ENCODE measurements at places on chromosomes 4 and X.

GRCh38 chr4:81352446-81352835 lies 119.3 kb downstream of the RASGEF1B start:
- no peak for DNase-seq

DNA sequence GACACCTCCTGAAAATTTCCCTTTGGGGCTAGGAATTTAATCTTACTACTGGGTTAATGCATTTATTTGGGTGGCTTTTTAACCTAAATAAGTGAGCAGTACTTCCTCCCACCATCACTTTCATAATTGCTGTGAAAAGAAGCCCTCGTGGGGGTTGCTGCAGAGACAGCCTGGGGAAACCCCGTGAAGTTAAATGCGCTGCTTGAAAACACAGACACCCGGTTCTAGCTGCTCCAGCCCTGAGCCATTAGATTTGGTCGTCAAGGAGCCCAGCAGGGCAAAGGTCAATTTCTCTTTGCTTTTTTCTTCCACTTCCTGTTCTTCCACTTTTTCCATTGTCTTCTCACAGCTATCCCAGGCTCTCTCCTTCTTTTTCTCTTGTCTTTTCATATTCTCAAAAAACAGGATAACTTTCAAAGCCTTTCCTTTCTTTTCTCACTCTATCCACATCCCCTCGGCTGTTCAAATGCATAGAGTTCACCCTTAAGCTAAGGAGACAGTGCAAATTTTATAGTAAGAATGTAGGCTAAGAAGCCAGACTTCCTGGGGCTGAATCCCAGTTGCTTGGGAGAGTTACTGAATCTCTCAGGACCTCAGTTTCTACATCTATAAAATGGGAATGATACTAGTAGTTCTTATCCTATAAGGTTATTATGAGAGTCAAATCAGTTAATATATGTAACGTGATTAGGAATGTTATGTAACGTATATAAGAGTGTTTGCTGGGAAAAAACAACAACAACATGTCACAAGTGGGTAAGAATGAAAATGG lies 91.5 kb upstream of the ZNF827 start:
- DNase-seq = no peak

DNA sequence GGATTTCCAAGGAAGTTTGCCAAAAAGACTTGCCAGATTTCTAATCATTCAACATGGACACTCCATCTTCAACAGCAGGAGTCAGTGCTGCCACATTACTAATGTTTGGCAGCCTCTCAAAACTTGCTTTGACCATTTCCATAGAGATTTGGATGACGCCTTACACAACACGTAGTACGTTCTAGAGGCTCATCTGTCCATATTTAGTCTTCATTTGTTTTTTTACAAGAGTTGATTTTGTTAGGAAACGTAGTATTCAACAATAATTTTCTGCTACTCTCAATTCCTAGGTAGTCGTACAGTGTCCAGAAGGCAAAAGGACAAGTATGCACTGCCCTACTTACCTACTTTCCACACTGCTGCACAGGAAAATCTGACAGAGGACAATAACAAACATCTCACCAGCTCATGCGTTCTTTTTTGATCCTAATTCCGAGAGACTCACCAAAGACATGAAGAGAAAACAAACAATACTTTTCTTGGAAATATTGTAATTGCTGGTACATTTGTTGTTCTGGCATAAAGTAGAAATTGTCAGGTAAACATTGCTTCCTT lies 117.3 kb downstream of the SNCA start:
- DNase-seq = no peak

- DNase-seq = peak; percentile 56
Observed at GRCh38 chr4:128468123-128468989, 180.7 kb upstream of the PGRMC2 start.

- peak; percentile 82 for DNase-seq
Observed at GRCh38 chrX:47482512-47483305, at the start of gene ZNF41. ZNF41 (minus strand) TSS chrX:47483222; CDS start chrX:47467481, 15,741 bp downstream.

GRCh38 chr4:37981844-37982720 lies 21.9 kb downstream of the PTTG2 start:
- DNase-seq = peak; percentile 56

GRCh38 chr4:53785996-53786395 lies 194.7 kb upstream of the LNX1 start:
- DNase-seq = no peak

- DNase-seq = no peak
Observed at GRCh38 chrX:132508834-132509233, 20.0 kb upstream of the MBNL3 start.

GRCh38 chr4:48722509-48723446 lies 57.3 kb downstream of the FRYL start:
- no peak for DNase-seq

GRCh38 chr4:110088670-110089069 lies 109.7 kb downstream of the ELOVL6 start:
- DNase-seq = no peak

GRCh38 chr4:145266881-145267280 lies 86.5 kb upstream of the OTUD4 start:
- DNase-seq = no peak

DNA sequence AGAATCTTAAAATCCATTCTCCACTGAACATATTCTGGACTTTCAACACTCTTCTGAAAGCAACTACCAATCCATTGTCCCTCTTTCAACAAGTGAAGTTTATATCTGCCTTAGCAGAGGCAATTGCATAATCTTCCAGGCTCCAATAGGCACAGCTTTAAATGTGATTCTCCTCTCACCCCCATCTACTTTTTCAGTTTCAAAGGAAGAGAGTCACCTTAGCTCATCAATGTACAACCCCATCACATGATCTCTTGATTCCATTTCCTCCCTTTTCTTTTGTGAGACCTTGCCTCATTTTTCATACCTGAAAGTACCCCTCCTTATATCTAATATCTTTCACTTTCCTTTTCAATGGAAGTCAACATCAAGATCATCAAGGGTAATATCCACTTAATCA lies 921.7 kb upstream of the EPHA5 start:
- no peak for DNase-seq

GRCh38 chrX:107711521-107712181 lies 63.9 kb downstream of the TSC22D3 start:
- DNase-seq = no peak

- DNase-seq = no peak
Observed at GRCh38 chrX:148185631-148186030, 204.5 kb downstream of the FMR1NB start.

DNA sequence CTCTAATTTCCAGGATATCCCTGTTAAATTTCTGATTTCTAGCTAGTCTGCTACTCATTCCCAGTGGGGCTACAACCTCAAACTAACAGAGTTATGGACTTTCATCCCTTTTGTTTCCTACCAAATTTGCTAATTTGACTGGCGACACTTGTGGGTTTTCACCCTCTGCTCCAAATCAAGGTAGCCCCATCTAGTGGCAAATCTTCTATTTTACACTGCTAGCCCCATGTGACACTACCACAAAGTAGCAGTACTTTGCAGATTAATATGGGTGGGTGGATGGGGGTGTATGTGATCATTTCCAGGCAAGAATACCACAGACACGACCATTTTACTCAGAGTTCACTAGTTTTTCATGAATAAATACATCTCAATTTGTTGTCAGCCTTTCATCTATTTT lies 150.3 kb downstream of the MSL3 start:
- DNase-seq = no peak

- no peak for DNase-seq
Observed at GRCh38 chrX:123223859-123224258, 39.8 kb downstream of the GRIA3 start.

DNA sequence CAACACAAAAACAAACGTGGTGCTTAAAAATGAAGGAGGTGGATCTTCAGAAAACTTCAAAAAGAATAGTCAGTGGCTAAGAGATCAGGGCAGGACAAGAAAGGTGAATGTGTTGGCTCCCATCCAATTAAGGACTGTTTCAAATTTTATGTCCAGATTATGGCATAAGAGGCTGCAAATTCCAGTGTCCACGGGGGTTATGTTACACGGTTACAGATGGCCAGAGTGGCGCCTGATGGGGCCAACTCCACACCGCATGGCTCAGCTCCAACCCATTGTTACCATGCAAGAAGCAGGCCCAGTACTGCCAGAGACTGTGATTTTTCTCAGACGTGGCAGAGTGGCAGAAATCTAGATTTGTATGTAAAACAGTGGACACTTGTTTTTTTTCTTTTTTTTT lies 168.4 kb upstream of the TENM3 start:
- no peak for DNase-seq

DNA sequence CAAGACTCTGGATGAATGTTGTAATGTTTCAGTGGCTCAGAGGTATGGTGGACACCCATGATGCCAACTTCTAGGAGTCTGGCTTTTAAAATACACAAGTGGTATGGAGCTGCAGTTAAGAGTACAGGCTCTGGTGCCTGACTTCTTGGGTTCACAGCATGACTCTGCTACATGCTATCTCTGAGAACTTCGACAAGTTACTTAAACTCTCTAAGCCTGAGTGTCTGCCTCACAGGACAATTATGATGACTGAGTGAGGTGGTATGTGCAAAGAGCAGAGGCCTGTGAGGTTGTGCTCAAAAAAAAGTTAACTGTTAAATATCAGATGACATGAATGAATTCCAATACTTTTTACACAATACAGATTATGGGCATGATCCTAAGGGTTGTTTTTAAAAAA lies 90.9 kb upstream of the SRD5A3 start:
- no peak for DNase-seq

- DNase-seq = no peak
Observed at GRCh38 chr4:157271166-157271869, 50.8 kb downstream of the GRIA2 start.

- no peak for DNase-seq
Observed at GRCh38 chr4:126023896-126024295, 709.1 kb downstream of the FAT4 start.

GRCh38 chrX:55908661-55909212 lies 191.2 kb downstream of the RRAGB start:
- peak; percentile 20 for DNase-seq

GRCh38 chr4:128068918-128069317 lies 7.8 kb downstream of the LARP1B start:
- no peak for DNase-seq

DNA sequence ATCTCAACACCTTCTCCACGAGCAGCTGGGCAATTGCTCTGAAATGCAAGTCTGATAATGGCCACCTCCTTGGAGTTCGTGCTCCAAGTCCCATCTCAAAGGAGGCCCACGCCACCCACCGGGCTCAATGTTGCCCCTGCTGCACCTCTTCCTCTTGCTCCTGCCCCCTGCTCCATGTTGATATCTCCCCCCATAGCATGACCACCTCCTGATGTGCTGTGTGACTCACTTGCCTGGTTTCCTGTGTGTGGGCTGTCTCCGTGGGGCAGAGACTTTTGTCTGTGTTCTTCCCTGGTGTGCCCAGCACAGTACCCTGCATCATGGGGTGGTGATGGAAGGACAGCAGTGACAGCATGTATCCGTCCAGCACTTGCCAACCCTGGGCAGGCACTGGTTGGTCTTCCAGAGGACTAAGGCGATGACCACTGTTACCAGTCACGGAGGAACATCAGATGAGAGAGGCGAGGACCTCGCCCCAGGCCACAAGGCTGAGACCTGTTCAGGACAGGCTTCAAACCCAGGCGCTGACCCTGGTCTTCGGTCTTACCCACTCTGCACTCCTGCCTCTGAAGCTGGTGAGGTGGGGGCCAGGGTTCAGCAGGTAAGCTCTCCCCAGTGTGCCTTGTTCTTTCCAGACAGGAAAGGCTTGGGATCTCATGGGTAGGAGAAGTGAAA lies 104.6 kb upstream of the LRPAP1 start:
- DNase-seq = no peak

DNA sequence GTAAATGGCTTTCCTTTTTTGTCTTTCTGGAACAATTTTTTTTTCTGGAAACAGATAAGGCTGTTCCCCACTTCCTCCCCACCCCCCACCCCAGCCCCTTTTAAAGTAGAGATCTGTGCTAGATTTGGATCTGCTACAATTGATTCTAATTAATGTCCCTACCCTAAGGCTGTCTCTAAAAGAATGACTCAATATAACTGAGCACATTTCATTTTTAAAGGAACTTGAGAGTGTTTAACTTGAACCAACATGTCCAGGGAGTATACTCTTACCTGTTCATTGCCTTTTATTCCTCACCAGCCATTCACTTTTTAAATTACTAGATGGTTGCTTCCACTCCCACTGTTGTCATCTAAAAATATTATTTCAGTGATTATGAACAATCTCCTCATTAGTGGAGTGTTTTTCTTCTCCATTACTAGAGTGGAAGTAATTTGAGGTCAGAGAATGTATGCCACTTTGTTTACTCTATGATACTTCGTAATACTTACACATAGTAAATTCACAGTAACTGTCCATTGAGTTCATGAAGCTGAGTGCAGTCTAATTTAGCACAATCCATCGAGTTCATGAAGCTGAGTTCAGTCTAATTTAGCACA lies 14.1 kb upstream of the CNOT6L start:
- DNase-seq = no peak

- no peak for DNase-seq
Observed at GRCh38 chr4:81436096-81436495, 35.6 kb downstream of the RASGEF1B start.

GRCh38 chr4:107008115-107008514 lies 28.0 kb downstream of the DKK2 start:
- no peak for DNase-seq

DNA sequence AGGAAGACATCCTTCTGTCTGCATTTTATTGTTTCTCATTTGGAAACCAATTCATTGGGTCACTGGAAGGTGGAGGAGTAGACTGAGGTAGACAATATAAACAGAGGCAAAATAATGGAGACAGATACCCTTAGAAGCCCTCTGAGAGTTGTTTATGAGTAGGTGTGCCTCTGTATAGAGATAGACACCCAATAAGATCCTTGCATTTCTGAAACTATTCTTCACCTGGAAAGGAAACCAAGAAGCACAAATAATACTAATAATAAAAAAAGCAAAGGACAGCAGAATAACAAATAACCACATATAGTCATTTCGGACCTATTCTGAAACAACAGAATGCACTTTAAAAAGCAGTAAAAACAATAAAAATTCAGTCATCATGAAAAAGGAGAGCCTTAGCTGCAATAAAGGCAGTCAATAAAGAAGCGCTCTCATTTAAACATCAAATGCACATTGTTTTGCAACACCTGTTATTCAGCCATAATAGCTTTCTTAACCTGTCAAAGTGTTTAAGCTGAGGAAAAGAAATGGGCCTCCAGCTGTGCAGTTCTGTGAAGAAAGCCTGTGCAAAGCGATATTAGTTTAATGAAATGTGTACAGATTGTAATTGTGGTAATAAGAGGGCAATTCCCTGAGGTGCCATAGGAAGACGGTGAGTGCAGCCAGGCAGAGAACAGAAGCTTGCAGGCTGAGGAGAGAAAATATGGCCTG lies 904.2 kb downstream of the STPG2 start:
- DNase-seq = no peak

DNA sequence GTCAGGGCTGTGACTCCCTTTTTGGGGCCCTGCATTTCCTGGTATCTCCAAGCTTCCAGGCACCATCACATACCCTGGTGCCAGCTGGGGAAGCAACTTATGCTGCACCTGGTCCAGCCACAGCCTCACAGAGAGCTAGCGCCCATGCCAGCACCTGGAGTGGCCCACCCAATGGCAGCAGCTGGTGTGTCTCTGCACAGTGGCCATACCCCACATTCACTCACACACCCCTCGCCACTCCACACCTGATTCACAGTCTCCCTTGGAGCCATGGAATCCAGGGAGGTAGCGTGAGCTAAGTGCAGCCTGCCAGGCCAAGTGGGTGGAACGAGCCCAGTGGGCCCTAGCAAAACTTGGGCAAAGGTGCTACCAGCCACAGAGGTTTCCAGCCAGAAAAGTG lies 56.8 kb downstream of the COX18 start:
- no peak for DNase-seq

- no peak for DNase-seq
Observed at GRCh38 chrX:46279925-46280313, 265.3 kb downstream of the ZNF674 start.

- no peak for DNase-seq
Observed at GRCh38 chr4:128379860-128380259, 92.2 kb upstream of the PGRMC2 start.

GRCh38 chr4:76312457-76312856 lies 5.9 kb downstream of the STBD1 start:
- no peak for DNase-seq

All from Ammon's horn (tissue), 1 donor.